AG09309 (cell line): ENCODE measurements at places on chromosomes 3 and 15.
A peak's percentile ranks its signal among the peaks of the same experiment; 100 is the strongest.

- no peak for DNase-seq
These were observed 1.0 kb downstream of the TOPAZ1 start for GRCh38 chr3:44242721-44243120.

GRCh38 chr3:136136454-136136853 lies 59.7 kb downstream of the MSL2 start:
- no peak for DNase-seq

GRCh38 chr15:97124790-97125189 lies 794.3 kb downstream of the NR2F2 start:
- DNase-seq: no peak

GRCh38 chr3:42139621-42140453 lies 48.7 kb downstream of the TRAK1 start:
- DNase-seq: no peak

DNA sequence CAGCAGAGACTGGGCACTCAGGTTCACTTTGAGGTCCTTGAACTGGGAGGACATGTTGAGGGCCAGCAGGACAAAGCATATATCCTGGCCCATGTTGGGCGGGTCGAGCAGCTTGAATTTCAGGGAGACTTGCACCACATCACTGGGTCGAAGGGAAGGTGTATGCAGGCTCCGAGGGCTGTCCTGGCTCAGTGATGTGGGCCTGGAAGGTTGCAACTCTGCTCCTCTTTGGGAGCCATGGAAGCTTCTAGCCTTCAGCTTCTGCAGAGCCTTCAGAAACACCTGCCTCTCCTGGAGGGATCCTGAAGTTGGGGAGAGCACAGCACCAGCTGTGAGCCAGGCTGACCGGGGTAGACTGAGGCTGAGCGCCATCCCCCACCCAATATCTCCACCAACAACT lies 14.7 kb upstream of the EPB42 start:
- no peak for DNase-seq

- no peak for DNase-seq
These were observed 2.2 kb upstream of the RNF7 start for GRCh38 chr3:141735770-141736465.

- no peak for DNase-seq
These were observed 10.2 kb downstream of the CDCP1 start for GRCh38 chr3:45135959-45136358.

- no peak for DNase-seq
These were observed 22.6 kb upstream of the IP6K2 start for GRCh38 chr3:48739617-48739954.

DNA sequence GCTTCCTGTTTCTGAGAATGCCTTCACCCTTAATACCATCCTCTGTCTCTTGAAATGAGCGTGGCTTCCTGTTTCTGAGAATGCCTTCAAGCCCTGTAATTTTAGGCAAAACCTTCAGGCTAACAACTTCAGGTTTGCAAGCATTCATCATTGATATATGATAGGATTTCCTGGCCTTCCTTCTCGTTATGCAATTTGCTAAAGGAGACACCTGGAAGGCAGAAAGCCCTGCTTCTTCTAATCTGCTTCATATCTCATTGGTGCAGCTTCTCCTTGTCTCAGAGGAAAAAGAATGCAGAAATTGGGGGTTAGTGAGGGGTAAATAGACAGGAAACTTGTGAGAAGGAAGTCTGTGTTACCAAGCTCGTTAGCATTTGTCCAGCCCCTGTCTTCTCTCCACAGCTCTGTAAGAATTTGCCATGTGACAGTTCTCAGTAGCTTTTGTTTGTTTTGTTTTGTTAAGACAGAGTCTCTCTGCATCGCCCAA lies 7.3 kb downstream of the ARL6IP5 start:
- DNase-seq: no peak

DNA sequence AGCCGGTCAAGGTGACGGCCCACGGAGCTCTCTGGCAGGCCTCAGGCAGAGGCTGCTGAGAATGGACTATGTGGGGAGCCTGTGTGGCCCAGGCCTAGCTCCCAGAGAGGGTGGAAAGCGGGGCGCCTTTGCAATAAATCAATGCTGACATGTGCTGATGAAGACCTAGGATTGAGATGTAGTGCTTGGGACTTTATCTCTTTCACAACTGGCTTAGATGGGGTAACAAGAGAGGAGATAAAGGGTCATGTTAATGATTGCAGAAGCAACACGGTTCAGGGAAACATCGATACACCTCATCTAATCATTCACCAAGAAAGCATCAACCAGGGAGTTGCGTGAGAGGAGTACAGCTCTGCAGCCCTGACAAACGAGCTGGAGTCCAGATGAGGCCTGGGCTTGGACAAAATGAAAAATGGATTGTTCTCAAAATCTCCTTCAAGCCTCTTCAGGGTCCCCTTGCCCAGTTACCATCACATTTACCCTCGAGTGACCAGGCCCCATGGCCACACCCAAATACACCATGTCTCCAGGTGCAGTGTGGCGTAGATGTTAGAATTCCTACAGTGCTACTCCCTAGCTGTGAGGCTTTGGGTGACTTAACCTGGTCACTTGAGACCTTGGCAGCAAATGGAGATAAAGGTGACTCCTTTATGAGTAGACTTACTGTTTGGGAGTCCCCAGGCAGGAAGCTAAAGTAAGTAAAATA lies 146.4 kb upstream of the LIPC start:
- no peak for DNase-seq

DNA sequence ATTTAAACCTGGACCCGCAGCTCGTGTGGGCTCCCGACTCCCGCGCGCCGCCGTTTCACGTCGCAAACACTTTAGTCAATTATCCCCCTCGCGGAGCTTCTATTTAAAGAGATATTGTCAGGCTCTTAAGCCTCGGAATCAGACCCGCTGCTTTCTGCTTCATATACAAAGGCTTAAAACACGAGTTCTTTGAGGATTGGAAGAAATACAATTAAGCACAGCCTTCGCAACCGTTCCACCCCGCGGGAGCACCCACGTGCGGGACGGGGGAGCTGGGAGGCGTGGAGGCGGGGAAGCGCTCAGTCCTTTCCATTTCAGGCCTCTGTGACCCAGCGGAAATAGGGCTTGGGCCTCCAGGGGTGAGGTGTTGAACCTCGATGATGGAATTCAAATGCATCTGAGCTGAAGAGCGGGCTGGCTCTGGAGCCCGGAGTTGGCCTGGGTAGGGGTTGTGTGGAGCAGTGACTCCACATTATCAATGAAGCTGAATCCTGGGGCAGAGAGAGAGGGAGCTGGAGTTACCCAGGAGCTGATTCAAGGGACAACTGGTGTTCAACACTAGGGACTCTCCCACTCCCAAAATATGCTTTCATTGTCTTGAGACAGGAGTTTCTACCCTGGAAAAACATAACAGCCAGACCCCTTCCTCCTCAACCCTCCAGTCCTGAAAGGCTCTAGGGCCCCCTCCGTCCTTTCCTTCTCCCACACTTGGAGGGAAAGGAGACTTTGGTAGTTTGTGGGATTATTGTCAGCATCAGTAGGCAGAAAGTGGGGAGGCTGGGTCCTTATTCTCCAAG lies 2.4 kb downstream of the ANKRD63 start:
- DNase-seq: no peak

GRCh38 chr3:4421121-4421520 lies 45.9 kb downstream of the SUMF1 start:
- DNase-seq: no peak

DNA sequence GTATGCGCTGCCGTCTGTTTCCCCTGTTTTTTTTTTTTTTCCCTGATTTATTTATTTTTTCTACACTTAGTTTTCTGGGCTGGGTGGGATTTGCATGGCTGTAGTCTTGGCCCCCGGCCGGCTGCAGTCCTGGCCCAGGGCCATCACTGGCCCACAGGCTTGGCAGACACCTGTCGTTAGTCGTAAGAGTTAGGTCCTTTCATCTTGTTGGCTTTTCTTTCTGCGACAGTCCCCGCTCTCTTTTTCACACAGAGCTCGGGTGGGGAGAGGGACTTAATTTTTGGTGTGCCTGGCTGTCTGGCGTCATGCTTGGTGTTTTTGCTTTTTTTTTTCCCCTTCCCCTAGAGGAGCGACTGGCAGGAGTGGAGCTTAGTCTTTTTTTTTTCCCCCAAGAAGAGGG lies 183.4 kb downstream of the KLF13 start:
- DNase-seq: no peak

- no peak for DNase-seq
These were observed 8.7 kb upstream of the PCSK6 start for GRCh38 chr15:101498076-101498716.

DNA sequence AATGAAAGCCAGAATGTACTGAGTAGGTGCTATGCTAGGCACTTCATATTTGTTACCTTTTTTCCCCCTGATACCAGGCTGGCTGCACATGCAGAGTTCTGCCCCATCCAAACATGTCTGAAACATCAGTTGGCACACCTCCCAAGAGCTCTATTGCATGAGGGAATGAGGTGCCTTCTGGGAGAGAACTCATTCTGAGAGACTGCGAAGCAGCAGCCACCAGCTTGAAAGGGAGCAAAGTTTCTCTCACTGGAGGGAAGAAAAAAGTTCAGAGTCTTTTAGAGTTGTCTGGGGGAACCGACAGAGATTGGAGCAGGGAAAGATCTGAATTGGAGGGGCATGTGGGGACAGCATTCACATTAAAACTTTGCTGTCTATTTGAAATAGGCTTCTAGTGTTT lies 84.1 kb downstream of the AGBL1 start:
- DNase-seq: no peak

- DNase-seq: no peak
These were observed 641 bp downstream of the OPA1 start for GRCh38 chr3:193593668-193594030.

- no peak for DNase-seq
These were observed 68.9 kb downstream of the PLD1 start for GRCh38 chr3:171741377-171741776.

DNA sequence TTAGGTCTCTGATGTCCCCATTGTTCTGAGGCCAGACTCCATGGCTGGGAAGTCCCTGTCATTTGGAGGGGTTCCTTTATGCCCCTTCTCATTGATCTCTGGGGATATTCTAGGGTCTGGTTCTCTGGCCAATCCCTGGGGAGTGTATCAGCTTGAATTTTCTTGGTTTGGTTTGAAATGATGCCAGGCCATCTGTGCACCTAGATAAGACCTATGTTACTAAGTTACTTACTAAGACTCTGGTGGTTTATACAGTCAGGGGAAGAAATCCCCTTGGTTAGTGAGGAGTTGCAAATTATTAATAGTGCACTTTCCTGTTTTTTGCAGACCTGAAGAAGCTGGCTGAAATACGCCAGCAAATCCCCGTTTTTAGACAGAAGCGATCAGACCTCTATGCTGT lies 20.3 kb downstream of the NIT2 start:
- DNase-seq: no peak

DNA sequence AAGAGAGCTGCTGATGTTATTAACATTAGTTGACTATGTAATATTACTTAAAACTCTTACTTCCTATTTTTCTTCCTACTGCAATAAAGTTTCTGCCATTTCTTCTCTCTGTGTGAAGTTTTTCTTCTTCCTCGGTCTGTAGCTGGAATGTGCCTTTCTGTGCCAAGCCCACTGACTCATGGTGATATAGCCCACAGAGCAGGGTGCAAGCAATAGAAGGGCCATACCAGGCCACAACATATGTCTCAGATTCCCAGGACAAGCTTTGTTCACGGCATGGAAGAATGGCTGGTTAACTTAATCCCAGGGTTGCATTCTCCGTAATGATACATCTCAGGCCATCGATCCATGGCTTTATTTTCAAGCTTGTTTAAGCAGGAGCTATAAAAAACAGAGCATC lies 815.3 kb downstream of the TUSC7 start:
- no peak for DNase-seq

DNA sequence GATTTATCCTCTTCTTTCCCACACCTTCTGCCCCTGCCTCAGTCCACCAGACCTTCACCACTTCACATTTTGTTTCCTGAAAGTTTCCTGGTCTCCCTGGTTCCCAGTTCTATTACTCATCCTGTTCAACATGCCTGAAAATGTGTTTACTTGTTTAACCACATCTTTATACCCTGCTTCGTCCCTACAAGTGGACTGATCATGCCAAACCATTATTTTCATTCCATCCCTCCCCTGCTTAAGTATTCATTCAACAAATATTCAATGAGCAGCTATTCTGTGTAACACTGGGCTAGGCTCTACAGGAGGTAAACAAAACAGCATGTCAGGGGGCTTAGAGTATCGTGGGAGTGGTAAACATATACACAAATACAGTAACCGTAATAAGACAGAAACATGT lies 5.5 kb downstream of the MYO5A start:
- peak; percentile 58 for DNase-seq

DNA sequence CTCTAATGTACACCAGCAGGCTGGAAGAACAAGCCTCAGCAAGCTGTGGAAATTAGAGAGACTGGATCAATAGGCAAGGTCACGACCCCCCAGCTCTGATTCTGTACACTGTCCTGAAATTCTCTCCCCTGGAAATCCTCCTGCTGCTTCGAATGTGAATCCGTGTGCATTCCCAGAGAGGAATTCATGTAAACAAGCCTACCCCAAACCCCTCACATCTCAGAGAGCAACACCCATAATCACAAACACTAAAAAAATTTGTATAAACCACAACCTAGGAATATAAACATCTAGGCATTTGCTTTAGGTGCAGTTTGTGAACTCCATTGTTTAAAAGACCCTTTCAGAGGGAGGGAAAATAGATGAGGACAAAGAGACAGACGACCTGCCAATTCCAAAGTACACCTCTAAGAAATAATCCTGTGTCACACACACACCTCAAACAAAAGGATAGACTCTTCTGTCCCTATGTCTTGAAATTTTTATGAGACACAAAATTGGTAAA lies 325.2 kb downstream of the WDR72 start:
- no peak for DNase-seq

GRCh38 chr3:9701006-9701405 lies 2.6 kb upstream of the CPNE9 start:
- no peak for DNase-seq

DNA sequence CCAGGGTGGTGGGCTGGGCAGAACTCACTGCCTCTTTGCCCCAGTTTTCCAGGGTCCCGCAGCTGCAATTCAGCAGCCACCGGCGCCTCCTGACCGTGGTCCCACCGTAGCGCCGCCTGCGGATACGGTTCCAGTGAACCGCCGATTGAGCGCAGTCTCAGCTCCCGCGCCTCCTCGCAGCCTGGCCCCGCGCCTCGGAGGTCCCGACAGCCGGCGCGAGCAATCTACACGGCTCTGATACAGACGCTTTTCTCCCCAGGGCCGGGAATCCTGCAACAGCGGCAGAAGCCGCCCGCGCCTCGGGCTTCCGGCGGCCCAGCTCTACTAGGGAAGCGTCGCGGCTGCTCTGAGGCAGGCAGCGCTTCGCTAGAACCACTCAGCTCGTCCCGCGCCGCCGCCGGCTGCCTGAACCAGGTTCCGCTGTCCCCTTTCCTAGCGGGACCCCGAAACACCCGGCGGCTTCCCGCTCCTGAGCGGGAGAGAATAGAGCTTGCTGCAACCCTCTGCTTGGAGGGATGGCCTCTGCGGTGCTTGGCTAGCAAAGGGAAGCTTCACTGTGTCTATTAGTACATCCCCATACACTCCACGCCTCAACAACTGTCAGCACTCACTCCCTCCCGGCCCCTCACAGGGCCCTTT lies 3.1 kb downstream of the FOXL2NB start:
- no peak for DNase-seq

- no peak for DNase-seq
These were observed 7.3 kb downstream of the RPSA start for GRCh38 chr3:39413691-39414420.
